Globus pallidus (tissue), 1 donor: ENCODE measurements at places on chromosomes 11 and 22.

DNA sequence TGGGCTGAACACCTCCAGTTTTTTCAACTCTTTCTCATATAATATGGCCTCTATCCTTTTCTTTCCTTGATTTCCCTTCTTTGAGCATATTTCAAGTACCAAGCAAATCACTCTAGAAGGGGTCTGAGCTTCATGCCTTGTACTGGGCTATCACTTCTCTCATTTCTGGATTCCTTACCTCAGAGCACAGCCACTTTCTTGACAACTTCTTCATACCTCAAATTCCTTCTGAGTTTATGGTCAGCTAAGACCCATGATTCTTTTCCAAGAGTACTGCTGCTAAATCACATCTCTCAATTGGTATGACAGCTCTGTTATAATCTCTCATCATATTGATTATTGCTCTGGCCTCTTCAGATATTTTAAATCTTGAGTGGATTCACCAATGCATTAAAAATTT is 224.8 kb upstream of the ZBED5 start:
- no peak for DNase-seq

GRCh38 chr11:6992457-6993417 is 27.4 kb downstream of the ZNF214 start:
- no peak for DNase-seq

- no peak for DNase-seq
Measured at GRCh38 chr11:28342716-28343115, 234.5 kb downstream of the METTL15 start.

GRCh38 chr22:46913351-46913750 is 150.9 kb downstream of the TBC1D22A start:
- no peak for DNase-seq

DNA sequence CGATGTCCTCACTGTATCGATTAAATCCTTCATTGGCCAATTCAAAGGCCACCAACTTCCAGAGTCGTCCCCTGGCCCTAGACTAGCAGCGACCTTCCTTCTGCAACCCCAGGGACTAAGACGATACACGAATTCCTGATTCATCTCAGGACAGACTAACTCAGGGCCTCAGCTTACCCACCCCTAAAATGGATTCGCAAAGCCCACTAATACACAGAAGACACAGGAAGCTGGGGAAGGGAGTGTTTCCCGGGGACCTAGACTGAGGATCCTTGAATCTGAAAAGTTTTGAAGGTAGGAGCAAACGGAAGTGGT is 509 bp downstream of the LAMTOR1 start:
- DNase-seq: no peak

- no peak for DNase-seq
Measured at GRCh38 chr22:23532731-23533130, 47.4 kb downstream of the IGLL1 start.

- DNase-seq: no peak
Measured at GRCh38 chr11:131043251-131043650, 127.0 kb upstream of the SNX19 start.

DNA sequence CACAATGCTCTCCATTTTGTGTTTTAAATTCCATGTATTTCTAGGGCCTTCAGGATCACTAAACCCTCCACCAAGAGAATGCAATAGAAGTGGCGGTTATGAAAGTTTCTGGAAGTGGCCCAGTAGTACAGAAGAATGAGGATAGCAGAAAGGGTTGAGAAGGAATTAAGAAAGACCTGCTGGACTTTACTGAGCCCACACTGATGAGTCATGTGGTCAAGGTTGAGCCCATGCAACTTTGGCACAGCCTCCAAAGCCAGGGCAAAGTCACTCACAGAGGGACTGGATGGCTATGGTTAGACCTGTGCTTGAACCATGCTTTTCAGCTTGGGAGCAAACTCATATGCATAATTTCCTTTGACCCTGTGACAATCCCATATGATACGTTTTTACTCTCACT is 102.9 kb upstream of the PLET1 start:
- no peak for DNase-seq
